ENCODE measurements at places on chromosomes 11 and 22.

DNA sequence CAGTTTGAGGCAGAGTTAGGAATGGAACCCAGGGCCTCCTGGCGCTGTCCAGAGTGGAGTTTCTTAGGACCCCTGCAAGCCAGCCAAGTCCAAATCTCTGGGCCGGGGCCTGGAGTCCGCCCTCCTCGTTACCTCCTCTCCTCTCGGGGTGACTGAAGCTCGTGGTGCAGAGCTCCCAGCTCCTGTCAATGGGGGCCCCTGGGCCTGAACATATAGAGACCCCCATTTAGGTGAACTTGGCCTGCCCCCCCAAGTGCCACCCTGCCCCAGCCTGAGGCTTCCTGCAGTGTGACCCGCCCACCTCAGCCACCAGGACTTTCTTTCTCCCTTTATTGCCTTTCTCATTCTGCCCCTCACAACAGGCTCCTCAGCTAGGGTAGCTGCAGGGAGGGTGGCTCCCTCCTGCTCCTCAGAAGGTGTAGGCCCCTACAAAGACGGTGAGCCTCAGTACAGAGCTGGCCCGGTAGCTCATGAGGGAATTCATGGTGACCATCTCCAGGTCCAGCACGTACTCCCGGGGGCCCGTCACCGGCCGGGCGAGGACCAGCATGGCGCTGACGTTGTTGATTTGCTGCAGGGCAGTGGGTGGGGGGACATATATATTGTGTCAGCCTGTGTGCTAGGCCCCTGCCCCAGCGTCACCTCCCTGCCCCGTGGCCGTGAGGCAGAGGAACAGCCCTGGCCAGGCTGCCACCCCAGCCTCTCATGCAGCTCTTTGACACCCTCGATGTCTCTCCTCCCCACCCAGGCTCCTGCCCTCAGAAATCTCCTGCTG is 5.9 kb downstream of the EFEMP2 start:
- DNase-seq, result no peak

- no peak for DNase-seq
Observed at GRCh38 chr11:131467645-131468394, 97.4 kb downstream of the NTM start.

GRCh38 chr11:79259800-79260199 is 181.0 kb downstream of the TENM4 start:
- no peak for DNase-seq

DNA sequence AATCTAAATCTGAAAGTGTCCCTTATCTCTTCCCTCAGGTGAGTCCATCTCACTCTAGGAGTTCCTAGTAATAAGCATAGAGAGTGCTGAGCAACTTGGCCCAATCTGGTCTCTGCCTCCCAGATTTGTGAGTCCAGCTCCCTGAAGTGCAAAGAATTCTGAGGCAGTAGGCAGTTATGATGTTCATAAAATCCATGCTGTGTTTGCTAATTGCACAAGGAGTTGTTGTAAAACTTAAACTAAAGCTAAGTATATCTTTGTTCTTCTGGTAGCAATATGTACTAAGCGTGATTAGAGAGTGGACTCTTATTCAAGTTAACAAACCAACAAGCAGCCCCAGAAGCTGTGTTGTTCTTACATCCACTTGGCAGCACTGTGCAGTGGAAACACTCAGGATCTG is 7.6 kb upstream of the PTH start:
- no peak for DNase-seq

GRCh38 chr11:78213526-78214330 is 25.0 kb downstream of the USP35 start:
- peak; percentile 31 for DNase-seq

- no peak for DNase-seq
Observed at GRCh38 chr11:8826901-8827560, 84.0 kb upstream of the AKIP1 start.

GRCh38 chr11:41403458-41403857 is 56.0 kb downstream of the LRRC4C start:
- DNase-seq, result no peak

- DNase-seq, result no peak
Observed at GRCh38 chr22:42931421-42932196, 74.5 kb upstream of the ARFGAP3 start.

- no peak for DNase-seq
Observed at GRCh38 chr11:108727665-108728064, 62.8 kb downstream of the DDX10 start.

- DNase-seq, result no peak
Observed at GRCh38 chr11:35343033-35343598, 76.2 kb downstream of the SLC1A2 start.

GRCh38 chr22:46150655-46151477 is 540 bp downstream of the PPARA start:
- DNase-seq, result peak; percentile 19

GRCh38 chr22:42313804-42314581 is 43.5 kb upstream of the TCF20 start:
- peak; percentile 15 for DNase-seq

DNA sequence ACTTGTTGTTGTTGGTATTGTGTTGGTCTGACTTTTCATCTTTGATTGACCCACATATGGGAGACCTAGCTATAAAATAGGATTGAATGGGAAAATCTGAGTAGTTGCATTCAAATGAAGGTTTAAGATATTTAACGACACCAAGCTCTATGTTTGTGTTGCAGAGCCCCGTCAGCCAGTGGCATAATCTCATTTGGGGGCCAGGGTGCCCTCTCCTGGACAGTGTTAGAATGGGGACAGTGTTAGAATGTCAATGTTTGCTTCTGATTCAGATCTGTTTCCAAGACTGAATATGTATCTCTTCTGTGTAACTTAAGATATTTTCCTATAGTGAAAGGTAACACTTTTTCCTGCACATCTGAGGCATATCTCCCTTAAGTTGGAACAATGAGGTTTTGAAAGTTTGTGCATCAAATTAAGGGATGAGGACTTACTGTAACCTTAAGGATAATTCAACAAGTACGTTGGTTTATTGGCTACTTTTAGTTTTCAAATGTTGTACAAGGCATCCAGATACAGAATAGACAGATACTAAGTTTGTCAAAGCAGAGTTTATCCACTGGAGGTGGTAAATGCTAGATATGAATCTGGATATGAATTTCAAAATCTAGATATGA is 5.3 kb upstream of the OR52M1 start:
- peak; percentile 51 for DNase-seq

- no peak for DNase-seq
Observed at GRCh38 chr11:119700030-119700429, 29.0 kb downstream of the NECTIN1 start.

DNA sequence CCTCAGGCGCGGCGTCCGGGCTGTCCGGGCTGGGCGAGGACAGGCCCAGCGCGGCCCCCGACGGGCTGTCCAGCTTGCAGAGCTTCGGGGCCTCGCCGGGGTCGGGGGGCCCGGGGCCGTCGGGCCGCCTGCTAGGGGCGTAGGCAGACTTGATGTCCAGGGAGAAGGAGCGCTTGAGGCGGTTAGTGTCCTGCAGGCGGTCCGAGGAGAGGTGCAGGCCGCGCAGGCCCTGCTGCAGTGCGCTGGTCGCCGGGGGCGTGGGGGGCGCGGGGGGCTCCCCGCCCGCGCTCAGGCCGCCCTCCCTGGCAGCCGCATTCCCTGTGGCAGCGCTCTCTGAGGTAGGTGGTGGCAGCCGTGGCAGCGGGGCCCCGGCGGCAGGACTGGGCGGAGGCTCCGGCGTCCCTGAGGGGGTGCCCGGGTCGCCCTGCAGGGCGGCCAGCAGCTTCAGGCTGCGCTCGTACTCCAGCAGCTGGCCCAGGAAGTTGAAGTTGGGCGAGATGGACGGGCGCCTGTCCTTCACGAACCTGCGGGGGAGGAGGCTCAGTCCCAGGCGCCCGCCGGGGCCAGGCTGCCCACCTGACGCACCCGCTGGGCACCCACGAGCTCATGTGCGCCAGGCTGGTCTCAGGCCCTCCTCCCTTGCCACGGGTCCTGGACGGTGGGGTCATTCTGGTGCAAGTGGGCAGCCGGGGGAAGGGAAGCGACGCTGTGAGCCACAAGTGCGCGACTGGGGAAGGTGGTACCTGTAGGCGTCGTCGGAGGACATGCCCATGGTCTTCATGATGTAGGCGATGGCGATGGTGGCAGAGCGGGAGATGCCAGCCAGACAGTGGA is 14.8 kb downstream of the DUSP8 start:
- DNase-seq, result no peak

DNA sequence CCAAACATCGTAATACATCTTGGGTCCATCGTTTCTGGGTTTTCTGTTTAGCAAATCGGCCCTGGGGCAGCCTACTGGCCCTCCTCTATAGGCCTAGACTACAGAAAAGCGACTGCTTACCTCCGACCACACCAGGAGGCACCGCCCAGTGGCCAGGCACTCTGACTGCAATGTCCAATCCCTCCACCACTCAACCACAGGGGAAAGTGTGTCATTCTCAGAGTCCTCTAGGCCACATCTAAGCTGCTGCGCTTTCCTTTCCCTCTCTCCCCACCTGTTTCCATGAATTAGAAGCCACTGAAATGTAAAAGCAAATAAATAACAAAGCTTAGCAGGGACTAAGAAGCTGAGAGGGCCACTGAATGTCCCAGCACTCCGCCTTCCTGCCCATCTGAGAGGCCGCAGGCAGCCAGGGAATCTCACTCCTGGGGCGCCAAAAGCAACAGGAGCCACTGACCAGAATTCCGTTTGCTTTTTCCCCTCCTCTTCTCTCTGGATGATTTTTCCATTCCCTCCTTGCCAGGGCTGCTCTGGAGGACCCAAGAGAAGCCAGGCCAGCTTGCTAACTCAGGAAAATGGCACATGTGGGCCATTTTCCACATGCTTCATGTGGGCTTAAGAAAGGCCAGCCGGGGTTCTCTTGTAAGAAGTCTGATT is 50.1 kb upstream of the FLI1 start:
- no peak for DNase-seq

Data from endothelial cell of umbilical vein (primary cell).